Pancreas (tissue), 10 donors: ENCODE measurements at places on chromosomes 4 and X. TPM values are rescaled to one million over a fixed set of nuclear protein-coding genes. Genes with fewer than 3 reads are reported as not detected.
A peak's percentile ranks its signal among the peaks of the same experiment; 100 is the strongest.

DNA sequence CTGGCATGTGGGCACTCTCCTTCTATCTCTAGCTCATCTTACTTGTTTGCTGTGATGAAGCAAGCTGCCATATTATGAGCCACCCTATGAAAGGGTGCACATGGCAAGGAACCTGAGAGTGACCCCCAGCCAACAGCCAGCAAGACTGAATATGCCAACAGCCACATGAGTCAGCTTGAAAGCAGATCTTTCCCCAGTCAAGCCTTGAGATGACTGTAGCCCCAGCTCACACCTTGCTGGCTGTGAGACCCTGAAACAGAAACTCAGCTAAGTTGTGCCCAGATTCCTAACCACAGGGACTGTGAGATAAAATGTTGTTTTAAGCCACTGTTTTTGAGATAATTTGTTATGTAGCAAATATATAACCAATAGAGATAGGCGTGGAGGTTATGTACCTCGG, 36.2 kb downstream of the KDM5C start:
- DNase-seq: no peak

DNA sequence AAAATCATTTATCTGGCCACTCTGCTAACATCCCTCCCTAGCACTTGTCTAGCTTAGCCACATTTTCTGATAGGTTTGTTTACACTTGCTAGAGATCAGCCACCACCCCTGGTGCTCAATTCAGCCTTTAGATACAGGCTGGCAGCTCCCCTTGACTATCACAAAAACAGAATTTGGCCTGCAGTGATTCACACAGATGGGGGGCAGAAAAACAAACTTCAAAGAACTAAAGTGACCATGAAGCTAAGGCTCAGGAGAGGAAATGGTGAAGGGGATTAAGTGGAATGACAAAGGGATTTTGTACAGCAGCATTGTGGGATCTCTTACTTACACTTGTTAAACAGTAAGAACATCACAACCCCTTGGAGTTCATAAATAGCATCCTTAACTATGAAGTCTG, 1718.0 kb upstream of the PCDH7 start:
- no peak for DNase-seq

GRCh38 chr4:48167538-48168263, 33.7 kb upstream of the TXK start:
- DNase-seq: no peak

TECRL gene
- not detected for total RNA-seq

GRCh38 chrX:30150196-30150895, 65.0 kb upstream of the MAGEB2 start:
- no peak for DNase-seq

- DNase-seq: peak; percentile 58
Measured at GRCh38 chr4:86359944-86360478, at the start of gene MAPK10. MAPK10 (minus strand) TSS chr4:86360053.

CWH43 gene
- not detected for total RNA-seq

SPP1 gene
- total RNA-seq: 55.4 TPM

RNF150 gene
- total RNA-seq: 2.5 TPM

DNA sequence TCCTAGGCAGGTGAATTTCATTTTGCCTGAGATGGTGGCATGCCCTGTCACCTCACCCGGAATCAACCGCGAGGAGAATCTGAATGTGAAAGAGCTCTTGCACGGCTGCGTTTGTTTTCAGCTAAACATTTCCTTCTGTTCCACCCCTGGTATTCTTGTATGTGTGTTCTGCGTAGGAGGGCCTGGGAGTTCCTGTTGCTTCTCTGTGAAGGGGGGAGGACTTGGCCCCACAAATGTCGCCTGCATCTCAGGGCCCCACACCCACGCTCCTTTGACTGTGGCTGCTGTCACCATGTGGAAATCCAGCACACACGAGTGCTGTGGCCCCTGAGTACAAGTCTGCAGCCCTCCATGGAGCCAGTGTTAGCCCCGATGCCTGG, 45.8 kb upstream of the CLCN4 start:
- DNase-seq: no peak

OR13H1 gene
- total RNA-seq: not detected

- no peak for DNase-seq
Measured at GRCh38 chrX:7184816-7185215, 36.9 kb upstream of the PUDP start.

NEUROG2 gene
- not detected for total RNA-seq

ANOS1 gene
- 0.64 TPM for total RNA-seq

GRCh38 chr4:4490041-4490440, 51.8 kb downstream of the STX18 start:
- DNase-seq: no peak

DNA sequence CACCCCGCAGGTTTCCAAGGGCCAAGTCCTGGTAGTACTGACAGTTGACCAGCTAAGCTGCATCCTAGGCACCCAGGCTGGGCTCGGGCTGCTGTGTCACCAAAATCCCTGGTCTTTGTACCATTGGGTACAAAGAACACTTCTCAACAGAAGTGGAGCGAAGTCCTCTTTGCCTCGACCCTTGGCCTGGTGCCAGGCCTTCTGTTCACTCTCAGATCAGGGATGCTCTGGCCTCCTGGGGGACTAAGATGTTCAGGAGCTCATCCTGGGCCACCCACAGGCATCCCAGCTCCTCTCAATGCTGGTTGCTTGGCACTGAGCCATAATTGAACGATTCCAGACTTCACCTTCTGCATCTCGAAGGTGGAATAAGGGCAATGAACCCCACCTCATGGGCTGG, 13.8 kb upstream of the SLC2A9 start:
- DNase-seq: no peak
